Erythroblast (primary cell): ENCODE measurements at places on chromosomes 13 and 19.

DNA sequence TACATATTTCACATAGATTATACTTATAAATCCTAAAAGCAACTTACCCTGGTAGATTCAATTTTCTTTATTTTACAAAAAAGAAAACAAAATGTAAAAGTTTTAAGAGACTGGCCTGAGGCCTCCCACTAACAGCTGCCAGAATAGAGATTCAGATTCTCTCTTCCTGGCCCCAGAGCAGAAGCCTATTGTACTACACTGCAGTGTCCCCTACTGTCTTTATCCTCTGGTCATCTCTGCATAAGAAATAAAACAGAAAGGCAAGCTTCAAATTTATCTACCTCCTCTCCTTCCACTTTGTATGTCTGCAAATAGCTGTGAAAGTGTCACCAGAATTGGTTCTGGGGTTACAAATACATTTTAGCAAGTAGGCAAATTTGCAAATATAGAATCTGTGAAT lies 1004.1 kb upstream of the PCDH9 start:
- peak; percentile 8 for DNase-seq

DNA sequence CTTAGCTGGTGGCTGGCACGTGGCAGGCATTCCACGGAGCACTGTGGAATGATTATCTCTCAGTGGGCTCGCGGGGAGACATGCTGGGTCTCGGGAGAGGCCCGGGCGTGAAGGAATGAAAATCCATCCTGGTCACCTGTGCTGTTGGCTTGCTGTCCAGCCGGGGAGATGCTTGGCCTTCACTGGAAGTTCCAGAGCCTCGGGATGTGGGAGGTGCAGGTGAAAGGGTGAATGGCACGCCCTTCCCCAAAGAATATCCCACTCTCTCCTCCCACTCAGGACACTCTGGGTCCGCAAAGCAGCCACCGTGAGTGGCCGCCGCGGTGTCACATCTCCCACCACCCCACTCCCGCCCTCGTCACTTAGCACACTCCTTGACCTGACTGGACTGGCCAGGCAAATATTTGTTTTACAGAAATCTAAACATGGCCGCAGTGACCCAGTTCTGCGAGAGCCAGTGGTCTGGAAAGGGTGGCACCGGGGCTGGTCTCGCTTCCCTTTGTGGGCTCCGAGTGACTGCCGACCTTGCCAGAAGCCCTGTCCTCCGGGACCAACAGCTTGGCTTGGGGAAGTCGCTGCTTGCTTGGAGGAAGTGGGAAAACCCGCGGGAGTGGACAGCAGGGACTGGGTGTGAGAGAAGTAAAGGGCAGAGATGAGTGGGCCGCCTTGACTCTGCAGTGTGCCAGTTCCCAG lies 8.0 kb downstream of the DPP9 start:
- no peak for DNase-seq

DNA sequence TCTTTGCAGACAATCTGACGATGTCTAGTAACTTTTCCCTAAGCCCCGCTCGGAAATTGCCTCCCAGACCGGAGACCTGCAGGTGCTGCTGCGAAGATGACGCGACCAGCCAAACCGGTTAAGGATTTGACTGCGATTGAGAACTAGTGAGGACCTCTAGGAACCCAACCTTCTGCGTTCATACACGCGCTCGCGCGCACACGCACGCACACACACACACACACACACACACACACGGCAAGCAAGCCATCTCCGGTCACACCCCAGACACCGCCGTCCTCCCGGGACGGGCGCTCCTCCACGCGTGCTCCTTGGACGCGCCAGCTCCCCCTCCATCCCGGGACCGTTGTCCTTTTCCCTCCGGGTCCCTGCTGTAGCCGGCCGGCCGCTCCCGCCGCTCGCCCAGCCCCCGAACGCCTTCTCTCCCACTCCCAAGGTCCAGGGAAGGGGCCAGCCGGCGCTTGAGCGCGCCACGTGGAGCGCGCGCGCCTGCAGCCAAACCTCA lies 1.2 kb downstream of the TBC1D4 start:
- peak; percentile 75 for DNase-seq

DNA sequence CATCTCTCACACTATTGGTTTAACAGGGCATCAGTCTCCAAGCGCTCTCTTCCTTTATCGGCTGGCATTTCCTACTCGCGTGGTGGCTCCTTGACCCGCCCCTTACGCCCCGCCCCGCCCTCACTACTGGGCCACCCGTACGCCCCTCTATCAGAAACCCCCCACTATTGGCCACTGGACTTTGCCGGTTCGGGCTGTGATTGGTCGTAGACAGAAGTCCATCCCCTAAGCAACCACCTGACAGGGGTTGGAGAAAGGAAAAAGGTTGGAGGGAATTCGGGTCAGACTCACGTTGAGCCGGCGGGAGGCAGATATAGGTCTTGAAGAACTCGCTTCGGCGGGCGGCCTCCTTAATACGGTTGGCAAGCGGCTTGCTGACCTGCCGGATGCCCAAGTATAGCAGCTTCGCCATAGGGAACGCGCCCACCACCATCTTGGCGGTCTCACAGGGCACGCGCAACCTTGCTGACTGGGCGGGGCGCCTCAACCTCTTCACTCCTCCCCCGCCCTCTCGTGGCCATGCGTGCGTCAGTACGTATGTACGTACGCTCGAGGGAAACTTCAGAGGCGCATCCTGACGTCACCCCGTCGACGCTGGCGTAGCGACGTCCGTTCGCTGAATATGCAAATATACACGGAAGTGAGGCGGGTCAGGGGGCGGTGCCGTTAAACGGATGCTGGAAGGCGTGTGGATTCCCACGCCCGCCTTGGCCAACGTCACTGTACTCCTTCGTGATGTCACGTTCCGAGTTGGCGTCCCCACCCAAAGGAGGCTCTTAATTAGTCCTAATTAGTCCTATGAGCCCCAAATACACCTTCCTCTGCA lies at the start of gene OPA3:
Gene OPA3 (minus strand): TSS at position 471 of the 826 bp plus-strand sequence. CDS start 38 bp downstream, at position 433.
- DNase-seq = peak; percentile 100

DNA sequence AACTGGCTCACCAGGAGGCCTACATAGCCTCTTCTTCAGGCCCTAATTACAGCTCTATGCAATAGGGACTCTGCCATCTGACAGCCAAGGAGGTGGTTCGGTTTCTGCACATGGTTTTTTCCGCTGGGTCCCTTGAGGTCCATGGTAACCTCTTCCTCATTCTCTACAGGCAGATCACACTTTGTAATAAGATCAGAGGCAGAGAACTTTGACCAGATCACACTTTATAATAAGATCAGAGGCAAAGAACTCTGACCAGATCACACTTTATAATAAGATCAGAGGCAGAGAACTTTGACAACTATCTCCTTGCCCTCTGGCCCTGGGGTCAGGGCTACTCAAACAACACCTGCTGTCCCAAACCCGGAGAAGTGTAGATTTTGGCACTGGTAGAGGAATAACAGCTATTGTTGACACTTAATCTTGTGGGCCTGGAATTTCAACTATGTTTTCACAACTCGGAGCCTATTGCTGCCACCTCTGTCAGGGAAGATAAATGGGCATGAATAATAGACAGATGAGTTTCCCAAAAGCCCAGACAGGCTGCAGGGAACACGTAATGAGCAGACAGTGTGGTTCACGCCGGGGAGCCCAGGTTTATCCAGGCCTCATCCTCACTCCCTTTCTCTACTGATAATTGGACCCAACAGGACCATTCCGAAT lies 246.1 kb downstream of the UQCRFS1 start:
- no peak for DNase-seq

DNA sequence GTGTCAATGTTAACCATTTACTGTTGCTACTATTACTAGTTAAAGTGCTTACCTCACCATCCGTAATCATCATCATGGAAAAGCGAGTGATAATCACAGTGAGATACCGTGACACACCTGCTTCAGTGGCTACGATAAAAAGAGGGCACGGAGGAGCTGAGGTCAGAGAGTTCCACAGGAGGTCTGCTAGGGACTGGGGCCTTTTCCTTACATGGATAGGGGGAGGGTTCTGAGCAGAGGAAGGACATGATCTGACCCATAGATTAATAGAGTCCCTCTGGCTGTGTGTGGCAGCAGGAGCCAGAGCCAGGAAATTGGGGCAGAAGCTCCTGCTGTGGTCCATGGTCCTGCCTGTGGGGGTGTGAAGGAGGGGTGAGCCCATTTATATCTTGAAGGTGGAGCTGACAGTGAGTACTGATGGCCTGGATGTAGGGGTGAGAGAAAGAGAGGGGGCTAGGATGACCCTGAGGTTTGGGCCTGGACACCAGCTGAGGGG lies 136.7 kb downstream of the SIPA1L3 start:
- DNase-seq = no peak

- DNase-seq = no peak
Observed at GRCh38 chr19:1214862-1215731, 9.5 kb downstream of the STK11 start.

GRCh38 chr19:5102520-5102919 lies 133.6 kb downstream of the KDM4B start:
- DNase-seq = no peak

DNA sequence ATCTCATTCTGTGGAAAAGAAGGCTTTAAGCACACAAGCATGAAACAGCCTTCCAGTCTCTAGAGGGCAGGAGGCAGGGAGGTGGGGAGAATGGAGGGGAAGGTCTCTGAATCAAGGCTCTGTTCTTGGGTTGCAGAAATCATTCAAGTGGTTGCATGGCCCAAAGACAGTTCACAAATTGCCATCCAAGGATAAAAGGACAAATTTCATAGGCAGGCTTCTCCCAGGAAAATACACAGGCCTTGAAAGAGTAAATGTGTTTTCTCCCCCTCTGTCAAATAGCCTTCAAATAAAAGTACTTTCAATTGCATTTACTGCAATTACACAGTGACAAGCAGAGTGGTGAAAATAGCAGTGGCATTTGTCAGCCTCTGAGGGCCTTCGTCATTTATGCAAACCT lies 450.8 kb downstream of the DCT start:
- DNase-seq = no peak

DNA sequence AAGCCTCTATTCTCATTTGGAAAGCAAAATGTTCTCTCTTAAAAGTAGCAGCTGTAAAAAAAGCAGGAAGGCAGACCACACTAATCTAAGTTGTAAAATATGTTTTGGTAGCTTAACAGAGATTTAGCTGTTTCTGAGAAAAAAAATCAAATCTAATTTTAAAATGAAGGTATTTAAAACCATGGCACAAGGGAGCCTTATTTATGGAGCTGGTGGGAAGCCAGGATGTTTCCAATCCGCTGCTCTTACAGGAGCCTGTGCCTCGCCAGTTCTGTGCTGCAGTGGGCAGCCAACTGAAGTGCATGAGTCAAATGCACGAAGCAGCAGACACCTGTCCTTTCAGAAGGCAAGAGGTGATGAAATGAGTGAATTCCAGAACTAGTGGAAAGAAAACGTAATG lies 28.2 kb downstream of the GPC6 start:
- no peak for DNase-seq

GRCh38 chr19:41933693-41934426 lies 5.6 kb upstream of the ERFL start:
- DNase-seq = no peak

DNA sequence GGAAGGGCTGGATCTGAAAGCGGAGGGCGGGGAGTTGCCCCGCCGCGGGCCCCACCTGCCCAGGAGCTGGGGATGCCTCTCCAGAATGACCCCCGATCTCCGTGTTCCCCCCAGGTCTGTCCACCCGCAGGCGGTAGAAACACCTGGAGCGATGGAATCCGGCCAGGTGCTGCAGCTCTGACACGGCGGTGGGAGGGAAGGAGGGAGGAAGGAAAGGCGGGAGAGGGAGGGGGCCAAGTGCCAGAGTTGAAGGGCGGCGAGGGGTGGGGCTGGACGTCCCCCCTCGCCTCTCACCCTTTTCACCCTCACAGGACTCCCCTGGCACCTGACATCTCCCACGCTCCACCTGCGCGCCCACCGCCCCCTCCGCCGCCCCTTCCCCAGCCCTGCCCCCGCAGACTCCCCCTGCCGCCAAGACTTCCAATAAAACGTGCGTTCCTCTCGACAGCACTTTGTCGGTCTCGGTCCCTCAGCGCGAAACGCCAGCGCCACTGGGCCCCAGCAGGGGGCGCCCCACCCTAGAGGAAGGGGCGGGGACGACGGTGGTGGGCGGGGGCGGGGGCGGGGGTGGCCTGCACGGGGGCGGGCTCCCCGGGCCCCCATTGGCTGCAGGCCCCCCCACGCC lies 337 bp upstream of the FXYD7 start:
- peak; percentile 53 for DNase-seq

DNA sequence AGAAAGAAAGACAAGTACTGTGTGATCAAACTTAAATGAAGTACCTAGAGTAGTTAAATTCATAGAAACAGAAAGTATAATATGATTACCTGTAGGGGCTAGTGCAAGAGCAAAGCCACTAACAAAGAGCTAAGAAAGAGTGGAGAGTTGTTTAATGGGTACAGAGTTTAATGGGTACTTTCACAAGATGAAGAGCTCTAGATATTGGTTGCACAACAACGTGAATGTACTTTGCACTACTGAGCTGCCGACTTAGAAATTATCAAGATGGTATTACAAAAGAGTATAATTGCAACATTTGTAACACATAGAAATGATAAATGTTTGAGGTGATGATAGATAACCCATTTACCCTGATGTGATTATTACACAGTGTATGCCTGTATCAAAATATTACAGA lies 140.3 kb upstream of the GPC6 start:
- no peak for DNase-seq

- DNase-seq = no peak
Observed at GRCh38 chr13:110415669-110416068, 108.6 kb downstream of the COL4A2 start.

DNA sequence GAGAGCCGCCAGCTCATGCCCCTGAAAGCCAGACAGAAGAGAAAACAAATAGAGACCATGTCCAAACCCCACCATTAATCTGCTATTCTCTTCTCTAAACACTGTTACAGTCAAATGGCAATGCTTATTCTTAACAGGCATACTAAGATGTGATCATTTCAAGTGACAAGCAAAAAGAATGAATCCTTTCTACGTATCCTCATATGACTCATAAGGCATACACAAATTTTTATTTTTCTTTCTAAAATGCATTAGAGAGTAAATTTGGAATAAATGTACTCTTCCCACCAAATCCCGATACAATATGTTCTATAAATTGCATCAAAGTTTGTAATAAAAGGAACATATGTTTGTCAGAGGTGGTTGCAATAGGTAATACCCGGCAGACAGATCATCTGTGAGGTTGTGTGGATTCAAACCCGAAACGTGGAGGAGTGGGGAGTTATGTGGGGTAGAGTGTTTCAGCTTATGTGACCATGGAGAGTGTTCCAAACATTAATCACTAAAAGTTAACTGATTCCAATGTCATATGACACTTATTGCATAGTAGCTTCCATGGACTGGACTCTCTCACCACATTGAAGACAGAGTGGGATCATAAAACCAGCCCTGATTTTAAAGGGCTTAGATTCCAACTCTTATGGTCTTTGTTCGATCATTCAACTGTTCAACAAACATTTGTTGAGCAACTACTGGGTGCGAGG lies 213.1 kb downstream of the DCLK1 start:
- no peak for DNase-seq

DNA sequence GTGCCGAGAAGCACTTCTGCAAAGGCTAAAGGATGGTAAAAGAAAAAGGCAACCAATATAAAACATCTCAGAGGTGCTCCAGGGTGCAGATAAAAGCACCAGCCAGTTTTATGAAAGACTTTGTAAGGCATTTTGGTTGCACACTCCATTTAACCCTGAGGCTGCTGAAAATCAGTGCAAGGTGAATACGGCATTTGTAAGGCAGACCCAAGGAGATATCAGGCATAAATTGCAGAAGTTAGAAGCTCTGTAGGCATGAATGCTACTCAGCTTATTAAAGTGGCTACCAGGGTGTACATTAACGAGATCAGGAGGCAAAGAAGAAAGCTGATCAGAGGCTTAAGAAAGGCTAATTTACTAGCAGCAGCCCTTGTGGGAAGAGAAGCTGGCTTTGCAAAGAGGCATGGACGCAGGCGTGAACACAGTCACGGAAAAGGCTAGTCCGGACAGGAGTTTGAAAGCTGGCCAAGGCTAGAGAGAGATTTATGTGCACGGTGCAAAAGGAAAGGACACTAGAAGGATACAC lies 99.6 kb downstream of the ZNF429 start:
- DNase-seq = no peak
